ENCODE measurements at places on chromosomes 3 and 15. TPM values are rescaled to one million over a fixed set of nuclear protein-coding genes. Genes with fewer than 3 reads are reported as not detected.

- peak; percentile 12 for DNase-seq
Measured at GRCh38 chr3:158845765-158846350, 44.0 kb downstream of the MFSD1 start.

GRCh38 chr3:46558184-46559043 lies 7.7 kb downstream of the LRRC2 start:
- DNase-seq: peak; percentile 68

GRCh38 chr3:177563243-177563780 lies 366.0 kb upstream of the TBL1XR1 start:
- no peak for DNase-seq

GRCh38 chr15:69957175-69957574 lies 140.5 kb downstream of the TLE3 start:
- DNase-seq: no peak

- DNase-seq: no peak
Measured at GRCh38 chr15:50256188-50257041, 9.1 kb downstream of the HDC start.

DNA sequence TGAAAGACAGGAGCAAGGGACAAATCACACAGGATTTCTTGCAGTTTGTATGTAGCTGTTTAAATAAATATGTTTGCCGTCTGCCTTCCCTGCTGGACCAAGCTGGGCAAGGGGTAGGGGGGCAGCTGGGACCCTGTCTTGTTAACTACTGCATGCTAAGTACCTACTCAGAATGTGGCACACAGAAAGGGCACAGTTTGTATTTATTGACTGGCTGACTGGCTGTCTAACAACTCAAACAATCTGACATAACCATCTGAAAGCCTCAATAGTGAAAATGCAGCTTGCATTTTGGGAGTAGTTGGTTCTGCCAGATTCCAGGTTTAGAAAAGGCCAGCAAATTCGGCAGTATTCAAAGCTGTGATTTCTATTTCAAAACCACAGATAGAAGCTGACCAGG lies 16.6 kb upstream of the MAGI1 start:
- no peak for DNase-seq

DNA sequence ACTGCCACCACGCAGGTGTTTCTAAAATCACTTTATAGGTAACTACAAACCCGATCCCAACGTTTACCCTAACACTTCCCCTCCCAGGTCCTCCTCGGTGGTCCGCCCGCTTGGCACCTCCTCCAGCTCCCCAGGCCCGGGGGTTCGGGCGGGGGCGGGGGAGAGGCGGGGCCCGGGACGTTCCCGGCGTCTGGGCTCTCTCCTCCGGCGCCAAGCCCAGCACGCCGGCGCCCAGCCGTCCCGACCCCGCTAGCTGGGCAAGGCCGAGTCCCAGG lies 562 bp downstream of the CGGBP1 start:
- no peak for DNase-seq

DNA sequence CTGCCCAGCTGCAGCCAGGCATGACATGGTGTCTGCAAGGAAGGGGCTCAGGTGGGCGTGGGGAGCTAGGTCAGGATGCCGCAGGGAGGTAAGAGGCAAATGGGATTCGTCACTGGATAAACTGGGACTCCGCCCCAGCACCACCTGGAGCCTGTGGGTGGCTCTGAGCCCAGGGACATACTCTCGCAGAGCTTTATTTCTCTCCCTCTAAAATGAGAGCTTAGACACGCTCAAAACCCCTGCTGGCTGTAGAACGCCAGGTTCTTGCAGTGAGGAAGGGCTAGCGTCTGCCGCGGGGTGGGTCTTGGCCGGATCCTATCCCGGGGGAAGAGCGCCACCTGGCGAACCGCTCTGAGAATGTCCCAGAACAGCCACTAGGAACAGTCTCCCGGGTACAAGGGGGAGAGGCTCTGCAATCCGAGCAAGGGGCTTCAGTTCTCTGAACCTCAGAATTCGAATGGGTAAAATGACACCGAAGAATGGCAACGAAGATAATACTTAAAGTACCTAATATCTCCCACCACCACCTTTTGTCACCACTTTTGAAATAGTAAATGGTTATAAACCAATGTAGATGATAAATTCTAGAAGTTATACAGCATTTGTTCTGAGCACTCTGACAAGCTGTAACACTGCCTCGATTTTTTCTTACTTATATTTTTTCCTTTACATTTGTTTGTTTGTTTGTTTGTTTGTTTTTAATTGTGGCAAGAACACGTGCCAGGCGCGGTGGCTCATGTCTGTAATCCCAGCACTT lies 53.2 kb upstream of the SRGAP3 start:
- no peak for DNase-seq

DNA sequence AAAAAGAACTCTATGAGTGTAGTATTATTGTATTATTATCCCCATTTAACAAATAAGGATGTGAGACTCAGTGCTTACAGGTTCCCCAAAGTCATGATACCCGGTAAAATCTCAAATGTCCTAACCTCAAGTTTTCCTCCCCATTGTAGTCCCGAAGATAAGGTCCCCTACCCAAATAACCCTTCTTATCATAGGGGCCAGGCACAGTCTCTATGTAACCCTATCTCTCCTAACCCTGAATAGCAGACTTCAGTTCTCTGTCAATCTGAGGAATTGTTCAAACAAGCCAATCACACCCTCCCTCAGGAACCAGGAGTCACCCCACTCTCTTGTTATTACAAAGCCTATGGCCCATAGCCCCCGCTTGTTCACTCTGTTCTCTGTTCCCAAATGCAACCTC lies 10.5 kb upstream of the SUSD5 start:
- DNase-seq: no peak

GRCh38 chr3:8520816-8521403 lies 19.3 kb downstream of the LMCD1 start:
- no peak for DNase-seq

DNA sequence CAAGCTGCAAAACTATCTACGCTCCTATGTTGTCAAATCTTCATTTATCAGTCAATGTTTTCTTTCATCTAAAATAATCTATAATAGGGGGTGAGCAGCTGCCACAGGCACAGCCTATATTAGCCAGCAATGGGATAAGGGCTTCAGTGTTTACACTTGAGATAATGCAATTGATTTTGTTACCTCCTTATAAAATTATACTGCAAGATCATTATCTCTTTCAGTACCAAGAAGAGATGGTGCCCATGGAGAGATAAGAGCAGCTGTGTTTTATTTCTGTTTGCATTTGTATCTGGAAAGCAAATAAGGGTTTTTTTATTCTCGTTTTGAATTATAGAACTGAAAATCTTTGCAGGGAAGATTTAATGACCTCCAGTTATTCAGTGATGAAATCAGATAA lies 68.9 kb downstream of the PLD1 start:
- no peak for DNase-seq

- DNase-seq: no peak
Measured at GRCh38 chr15:42279234-42279723, 6.0 kb upstream of the TMEM87A start.

GRCh38 chr3:110391042-110391441 lies 680.6 kb upstream of the NECTIN3 start:
- no peak for DNase-seq

- DNase-seq: no peak
Measured at GRCh38 chr15:49163678-49164077, 6.4 kb upstream of the GALK2 start.

DNA sequence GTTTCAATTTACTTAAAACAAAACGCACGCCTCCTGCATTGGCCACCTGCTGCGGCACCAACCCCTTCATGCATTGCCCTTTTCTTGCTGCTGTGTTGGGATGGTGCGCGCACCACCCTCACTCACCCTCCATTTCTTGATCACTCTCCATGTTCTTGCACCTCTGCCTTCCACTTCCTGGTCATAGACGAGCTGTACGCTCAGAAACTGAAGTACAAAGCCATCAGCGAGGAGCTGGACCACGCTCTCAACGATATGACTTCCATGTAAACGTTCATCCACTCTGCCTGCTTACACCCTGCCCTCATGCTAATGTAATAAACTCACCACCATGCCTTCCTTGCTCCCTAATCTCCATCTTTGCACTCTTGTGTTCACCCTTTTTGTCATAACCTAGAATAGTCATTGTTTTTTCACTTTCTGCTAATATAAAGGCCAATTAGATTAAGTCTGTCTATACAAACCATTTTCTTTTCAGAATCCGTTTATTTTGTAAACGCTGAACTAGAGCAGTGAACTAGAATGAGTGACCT lies 21.4 kb downstream of the TPM1 start:
- no peak for DNase-seq

DNA sequence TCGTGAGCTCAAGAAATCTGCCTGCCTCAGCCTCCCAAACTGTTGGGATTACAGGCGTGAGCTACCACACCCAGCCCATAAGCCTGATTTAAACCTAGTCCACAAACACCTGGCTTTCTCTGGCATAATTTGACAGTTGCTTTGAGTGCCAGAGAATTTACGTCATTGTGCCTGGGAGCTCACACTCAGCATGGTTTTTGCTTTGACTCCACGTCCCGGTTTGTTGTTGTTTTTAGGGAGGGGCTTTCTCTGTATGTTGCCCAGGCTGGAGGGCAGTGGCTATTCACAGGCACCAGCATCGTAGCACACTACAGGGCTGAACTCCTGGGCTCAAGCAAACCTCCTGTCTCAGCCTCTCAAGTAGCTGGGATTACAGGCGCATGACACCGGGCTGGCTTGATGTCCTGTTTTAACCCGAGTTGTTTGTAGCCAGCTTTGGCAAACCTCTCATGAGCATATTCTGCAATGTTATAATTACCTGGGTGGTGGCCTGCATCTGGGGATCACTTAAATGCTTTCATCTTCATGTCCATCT lies 32.7 kb downstream of the CEMIP start:
- no peak for DNase-seq

- DNase-seq: no peak
Measured at GRCh38 chr3:179464323-179465092, 13.2 kb upstream of the GNB4 start.

- no peak for DNase-seq
Measured at GRCh38 chr15:77183066-77183465, 112.2 kb upstream of the TSPAN3 start.

DNA sequence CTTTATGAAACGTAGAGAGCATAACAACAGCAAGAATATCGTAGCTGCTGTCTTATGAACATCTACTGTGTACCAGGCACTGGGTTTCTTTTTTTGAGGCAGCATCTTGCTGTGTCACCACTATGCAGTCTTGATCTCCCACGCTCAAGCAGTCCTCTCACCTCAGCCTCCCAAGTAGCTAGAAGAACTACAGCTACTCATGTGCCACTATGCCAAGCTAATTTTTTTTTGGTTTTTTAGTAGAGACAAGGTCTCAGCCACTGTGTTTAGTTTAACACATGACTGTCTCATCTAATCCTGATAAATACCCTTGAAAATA lies 129.9 kb downstream of the VGLL4 start:
- DNase-seq: no peak

DNA sequence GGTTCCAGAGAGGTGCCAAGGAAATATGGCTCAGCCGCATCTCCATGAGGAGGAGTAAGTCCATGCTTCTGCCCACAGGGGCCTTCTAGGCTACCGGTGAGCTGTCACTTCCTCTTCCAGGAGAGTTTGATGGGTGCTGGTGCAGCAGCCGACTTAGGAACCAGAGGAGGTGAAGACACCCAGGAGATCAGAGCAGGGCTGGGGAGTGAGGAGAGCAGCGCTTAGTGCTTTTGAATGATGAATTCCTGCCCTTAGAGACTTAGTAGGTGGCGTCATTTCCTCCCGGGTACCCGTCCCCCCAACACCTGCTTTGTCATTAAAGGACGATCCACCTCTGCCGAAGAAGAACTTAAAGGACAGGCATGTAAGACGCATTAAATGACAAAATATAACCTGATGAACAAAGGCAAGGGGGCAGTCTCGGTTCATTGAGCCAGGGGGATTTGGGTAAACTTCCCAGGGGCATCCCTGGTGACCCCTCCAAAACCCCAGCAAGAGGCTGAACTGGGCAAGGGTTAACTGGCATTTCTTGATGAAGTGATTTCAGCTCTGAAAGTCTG lies 67.6 kb downstream of the HES1 start:
- DNase-seq: no peak

DNA sequence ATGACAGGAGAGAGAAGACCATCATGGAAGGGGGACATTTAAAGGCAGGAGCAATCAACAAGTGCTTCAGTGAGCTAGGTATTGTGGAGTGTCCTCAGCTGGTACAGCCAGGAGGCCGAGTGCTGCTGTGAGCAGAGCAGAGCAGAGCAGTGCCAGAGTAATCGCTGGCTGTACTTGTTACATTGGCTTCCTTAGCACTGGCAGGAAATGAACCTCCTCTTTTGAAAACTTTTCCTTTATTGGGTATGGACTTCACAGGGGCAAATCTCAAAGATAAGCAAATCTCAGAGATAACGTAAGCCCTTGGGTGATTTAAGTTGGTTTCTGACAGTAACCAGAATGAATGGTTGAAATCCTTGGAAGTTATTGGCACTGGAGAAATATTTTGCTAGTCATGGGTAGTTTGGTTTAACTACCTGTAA lies 2.1 kb downstream of the SH3GL3 start:
- no peak for DNase-seq

GRCh38 chr15:56537881-56538280 lies 72.9 kb upstream of the MNS1 start:
- DNase-seq: no peak

GRCh38 chr3:130386604-130387263 lies 41.3 kb downstream of the COL6A5 start:
- DNase-seq: no peak

DNA sequence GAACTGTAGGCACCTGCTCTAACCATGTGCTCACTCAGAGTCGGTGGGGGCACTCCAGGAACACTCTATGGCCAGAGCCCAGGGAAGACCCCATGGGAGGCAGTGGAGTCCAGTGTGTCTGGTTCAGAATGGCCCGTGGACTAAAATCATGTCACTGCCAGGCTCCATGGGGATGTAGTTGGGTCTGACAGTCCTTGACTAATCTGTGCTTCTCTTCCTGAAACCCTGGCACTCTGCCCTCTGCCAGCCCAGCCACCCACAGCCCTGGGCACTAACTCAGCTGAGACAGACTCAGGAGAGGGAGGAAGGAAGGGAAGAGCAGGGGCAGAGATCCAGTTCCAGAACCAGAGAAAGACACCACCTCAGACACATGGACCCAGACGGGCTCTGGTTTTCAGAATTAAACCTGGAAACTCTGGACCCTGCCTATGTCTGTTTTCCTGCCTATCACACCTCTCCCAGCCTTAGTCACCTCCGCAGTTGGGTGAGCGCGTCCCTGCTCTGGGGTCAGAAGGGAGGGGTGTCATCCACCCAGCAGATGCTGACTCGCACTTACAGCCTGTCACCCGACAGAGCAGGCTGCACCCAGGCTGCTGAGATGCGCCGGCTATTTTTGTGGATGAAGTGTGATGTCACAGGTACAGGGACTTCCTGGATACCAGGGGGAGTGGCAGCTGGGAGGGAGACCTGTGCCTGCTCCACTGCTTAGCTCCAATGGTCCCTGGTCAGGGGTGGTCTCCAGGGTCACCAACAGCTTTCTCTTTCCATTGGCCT lies 56.8 kb upstream of the INSYN1 start:
- DNase-seq: no peak

IFT57 gene
- total RNA-seq: 20.1 TPM

ZSCAN29 gene
- total RNA-seq: 14.5 TPM

EHHADH gene
- total RNA-seq: 5.6 TPM

FOXB1 gene
- total RNA-seq: not detected

GPR149 gene
- not detected for total RNA-seq

SETD5 gene
- total RNA-seq: 88.4 TPM

CCR8 gene
- not detected for total RNA-seq

CHAC1 gene
- total RNA-seq: 10.3 TPM

RAB27A gene
- 12.4 TPM for total RNA-seq

SCN10A gene
- not detected for total RNA-seq

SH3GL3 gene
- total RNA-seq: not detected

RARRES1 gene
- total RNA-seq: 1.3 TPM

CD276 gene
- total RNA-seq: 179 TPM

Data from glomerular endothelial cell (primary cell).